Adipocyte (in vitro differentiated cells): ENCODE measurements at places on chromosomes 6 and 20.
A peak's percentile ranks its signal among the peaks of the same experiment; 100 is the strongest.

DNA sequence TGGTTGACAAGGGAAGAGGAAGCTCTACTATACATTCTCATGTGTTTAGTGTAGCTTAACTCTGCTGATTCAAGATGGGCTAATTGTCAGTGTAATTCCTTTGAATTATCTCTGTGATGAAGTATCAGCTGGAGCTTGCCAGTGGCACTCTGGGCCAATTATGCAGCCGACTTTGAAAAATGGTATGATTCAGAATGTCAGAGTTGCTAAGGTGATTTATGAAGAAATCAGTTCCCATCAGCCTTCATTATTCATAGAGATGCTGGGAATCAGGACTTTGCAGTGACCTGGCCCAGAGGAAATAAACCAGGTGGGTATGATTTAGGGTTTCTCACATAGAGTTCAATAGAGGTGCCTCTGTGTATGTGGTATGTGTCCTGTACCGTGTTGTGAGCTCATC, 33.4 kb downstream of the KCNS1 start:
- DNase-seq: no peak

DNA sequence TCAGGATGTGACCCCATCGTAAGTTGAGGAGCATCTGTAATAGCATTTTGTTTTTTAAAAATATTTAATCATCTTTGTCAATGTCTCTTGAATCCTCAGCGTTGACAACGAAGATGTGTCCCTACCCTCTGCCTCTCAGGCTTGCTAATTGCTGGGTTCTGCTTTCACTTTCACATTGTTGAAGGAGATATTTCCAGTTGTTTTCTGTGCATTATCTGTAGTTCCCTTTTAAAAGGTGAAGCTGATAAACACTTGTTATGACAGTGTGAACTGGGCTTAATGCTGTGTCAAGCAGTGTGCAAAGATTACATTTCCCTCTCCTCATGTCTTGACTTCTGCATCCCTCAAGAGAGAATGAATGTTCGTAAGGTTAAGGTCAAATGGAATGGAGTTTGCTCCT, 54.9 kb downstream of the CSE1L start:
- DNase-seq: peak; percentile 13

DNA sequence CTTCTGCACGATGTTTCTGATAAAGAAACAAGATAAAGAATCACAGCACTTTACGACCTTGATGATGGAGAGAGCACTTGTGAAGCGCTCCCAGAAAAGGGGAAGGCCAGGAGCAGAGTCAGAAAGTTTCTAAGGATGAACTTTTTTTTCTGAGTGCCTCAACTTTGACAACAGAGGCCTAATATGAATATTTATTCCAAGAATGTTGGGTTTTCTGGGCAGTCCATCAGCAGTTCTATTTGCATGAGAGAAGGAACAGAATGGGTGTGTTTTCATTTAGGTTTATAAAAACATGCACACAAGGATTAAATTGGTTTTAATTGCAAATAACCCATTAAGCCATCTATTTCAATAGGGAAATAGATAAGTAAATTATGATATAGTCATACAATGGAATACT, 204.9 kb downstream of the SIM1 start:
- DNase-seq: no peak

GRCh38 chr6:69861986-69862385, 4.4 kb upstream of the COL19A1 start:
- DNase-seq: no peak

GRCh38 chr6:150765067-150765764, 100.3 kb upstream of the MTHFD1L start:
- DNase-seq: no peak

- DNase-seq: peak; percentile 49
Measured at GRCh38 chr6:122322824-122323223, 76.6 kb upstream of the HSF2 start.

DNA sequence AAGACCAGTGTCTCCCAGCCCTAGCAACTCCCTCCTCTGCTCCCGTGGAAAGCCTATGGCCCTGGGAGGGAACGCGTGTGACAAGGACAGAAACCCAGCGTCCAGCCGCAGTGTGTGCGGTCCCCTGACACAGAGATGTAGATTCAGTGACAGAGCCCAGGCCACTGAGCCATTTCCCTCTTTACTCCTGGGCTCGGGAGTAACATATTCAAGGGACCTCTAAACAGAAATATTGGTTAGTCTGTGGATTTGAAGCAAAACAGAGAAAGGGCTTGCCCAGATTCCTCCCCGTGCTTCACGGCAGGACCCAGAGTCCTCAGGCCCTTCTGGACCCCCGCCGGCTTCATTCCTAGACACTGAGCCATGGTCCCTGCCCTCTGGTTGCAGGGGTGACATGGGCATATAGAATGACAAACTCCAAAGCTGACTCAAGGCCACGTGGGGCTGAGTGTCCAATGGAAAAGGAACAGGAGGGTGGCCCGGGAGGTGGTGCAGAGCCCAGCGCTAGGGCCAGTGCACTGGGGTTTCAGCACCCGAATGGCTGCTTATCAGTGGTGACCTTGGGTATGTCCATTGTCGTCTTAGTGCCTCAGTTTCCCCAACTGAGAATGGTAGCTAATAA, 248.2 kb downstream of the QKI start:
- no peak for DNase-seq

GRCh38 chr6:125919618-125920017, 37.0 kb upstream of the HINT3 start:
- no peak for DNase-seq

DNA sequence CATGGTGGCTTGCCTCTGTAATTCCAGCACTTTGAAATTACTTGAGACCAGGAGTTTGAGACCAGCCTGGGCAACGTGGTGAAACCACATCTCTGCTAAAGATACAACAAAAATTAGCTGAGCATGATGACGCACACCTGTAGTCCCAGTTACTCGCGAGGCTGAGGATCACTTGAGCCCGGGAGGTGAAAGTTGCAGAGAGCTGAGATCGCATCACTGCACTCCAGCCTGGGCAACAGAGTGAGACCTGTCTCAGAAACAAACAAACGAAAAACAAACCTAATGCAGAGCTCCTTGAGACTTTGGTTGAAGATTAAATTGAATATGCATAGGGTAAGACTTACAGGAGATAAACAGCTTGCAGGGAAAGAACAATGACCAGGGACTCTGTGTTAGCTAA, 80.8 kb downstream of the SCAF8 start:
- DNase-seq: no peak

DNA sequence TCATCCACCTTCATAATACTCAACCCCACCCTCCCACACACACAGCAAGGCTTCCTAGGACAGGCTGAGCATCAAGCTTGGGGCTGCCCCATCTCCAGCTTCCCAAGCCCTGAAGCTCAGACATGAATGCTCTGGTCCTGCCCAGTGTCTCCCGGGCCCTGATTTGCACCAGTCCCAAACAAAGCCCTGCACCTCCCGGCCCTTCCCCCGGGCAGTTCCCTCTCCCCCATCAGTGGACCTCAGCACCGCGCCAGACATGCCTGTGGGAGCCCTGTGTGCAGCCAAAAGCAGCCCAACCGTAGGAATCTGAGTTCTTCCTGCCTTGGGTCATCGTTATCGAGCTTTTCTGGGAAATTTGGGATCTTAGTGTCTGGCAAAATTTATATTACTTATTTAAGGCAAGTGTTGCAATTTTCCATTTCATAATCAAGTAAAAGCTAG, 63.5 kb downstream of the THBS2 start:
- DNase-seq: peak; percentile 98

- DNase-seq: no peak
Measured at GRCh38 chr6:148383658-148384368, 41.2 kb downstream of the SASH1 start.

DNA sequence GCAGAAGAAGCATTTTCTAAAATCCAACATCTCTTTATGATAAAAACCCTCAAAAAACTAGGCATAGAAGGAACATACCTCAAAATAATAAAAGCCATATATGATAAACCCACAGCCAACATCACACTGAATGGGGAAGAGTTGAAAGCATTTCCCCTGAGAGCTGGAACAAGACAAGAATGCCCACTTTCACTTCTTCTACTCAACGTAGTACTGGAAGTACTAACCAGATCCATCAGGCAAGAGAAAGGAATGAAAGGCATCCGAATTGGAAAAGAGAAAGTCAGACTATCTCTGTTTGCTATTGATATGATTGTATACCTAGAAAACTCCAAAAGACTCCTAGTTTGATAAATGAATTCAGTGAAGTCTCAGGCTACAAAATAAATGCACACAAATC, 7.9 kb upstream of the CDK19 start:
- no peak for DNase-seq

DNA sequence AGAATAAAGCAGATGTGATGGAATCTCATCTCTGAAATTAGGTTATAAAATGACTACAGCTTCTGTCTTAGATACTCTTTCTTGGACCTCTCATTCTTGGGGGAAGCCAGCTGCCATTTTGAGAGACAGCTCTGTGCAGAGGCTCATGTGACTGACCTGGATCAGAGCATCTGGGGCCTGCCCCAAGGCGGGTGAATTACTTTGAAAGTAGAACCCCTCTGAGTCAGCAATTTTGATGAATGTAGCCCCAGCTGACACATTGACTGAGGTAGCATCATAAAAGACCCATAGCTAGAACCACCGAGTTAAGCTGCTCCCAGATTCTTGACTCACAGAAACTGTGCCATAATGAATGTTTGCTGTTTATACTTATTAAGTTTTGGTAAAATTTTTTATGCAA, 124.5 kb downstream of the THEMIS start:
- no peak for DNase-seq

DNA sequence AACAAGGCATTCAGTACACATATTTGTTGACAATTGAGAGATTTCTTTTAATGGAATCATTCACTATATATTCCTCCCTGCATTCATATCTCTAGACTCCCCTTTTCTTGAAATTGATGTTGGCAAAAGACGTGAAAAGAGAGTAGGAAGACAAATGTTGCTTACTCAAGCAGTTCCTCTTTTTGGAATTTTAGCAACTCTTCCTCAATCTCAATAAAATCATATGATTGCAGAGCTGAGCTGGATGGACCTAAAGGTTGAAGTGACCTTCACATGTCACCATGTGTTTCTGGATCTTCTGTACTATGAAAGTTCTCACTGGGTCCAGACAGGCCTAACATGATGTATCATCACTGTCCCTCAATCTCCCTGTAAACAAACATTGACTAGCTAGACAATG, 18.6 kb downstream of the ADGRF1 start:
- no peak for DNase-seq

GRCh38 chr6:41011673-41012072, 27.3 kb downstream of the UNC5CL start:
- no peak for DNase-seq

- DNase-seq: no peak
Measured at GRCh38 chr6:166382500-166382932, 224 bp downstream of the MPC1 start.

DNA sequence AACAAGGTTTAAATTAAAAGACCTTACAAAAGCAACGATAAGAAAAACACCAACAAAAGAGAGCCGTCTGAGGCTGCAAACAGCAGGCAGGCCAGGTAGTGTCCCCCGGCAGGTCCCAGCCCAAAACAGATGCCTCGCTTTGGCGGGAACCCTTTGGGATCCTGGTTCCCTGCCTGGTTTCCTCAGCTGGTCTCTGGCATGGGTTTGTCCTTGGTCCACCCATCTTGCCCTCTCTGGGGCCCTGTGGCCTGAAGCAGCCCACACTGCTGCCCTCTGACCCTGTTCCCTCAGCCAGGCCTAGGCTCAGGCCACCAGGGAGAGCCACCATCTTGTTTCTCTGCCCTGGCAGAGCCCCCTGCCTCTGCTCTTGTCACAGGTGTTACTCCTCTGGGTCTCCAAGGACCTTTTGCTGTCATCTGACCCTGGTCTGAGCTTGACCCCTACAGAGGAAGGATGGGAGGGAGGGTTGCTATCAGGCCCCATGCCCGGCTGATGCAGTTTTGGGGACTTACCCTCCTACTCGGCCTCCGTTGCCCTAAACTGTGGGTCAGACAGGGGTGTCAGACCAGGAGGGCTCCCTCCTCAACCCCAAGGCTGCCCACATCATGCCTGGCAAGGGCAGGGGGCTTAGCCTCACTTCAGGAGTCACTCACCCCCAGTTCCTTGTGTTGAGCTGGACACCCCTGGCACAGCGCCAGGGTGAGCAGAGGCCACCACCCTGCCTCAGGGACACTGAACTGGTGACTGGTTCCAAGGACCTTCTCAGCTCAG, 30.6 kb upstream of the GRM4 start:
- DNase-seq: no peak

GRCh38 chr20:20820104-20820503, 107.7 kb upstream of the RALGAPA2 start:
- no peak for DNase-seq

DNA sequence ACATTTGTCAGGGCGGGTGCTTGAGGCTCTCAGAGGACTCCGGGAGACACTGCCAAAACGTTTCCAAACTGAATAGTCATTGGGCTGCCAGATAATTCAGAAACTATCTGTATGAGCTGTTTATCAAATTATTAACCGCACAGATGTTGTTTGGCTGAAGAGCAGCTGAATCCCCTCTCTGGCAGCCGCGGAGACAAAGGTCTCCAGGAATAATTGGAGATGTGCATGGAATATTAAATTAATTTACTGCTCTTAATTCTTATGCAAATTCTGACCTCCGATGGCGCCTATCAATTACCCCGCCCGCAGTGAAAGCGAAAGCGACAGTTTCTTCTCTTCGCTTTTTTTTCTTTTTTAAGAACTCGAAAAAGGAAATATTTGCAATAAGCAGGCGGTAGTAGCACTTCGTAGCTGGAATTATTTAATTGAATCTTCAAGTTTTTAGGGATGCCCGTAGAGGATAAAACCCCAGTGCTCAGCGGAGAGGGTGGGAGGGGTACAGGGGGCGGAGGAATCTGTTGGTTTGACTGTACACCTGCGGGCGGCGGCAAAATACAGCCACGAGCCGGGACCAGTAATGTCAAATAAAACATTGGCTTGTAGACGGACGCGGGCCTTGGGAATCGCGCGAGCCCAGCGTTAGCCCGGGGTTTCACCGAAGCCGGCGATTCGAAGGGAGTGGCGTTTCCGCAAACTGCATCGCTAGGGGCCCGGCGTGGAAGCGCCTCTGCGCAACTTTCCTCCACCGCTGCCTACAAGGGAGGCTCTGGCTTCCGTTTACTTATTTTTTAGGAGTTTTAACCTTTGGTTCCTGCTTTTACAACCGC, 6.2 kb downstream of the LINC00237 start:
- peak; percentile 1 for DNase-seq

GRCh38 chr20:9160757-9161156, 91.9 kb downstream of the PLCB4 start:
- DNase-seq: peak; percentile 38

DNA sequence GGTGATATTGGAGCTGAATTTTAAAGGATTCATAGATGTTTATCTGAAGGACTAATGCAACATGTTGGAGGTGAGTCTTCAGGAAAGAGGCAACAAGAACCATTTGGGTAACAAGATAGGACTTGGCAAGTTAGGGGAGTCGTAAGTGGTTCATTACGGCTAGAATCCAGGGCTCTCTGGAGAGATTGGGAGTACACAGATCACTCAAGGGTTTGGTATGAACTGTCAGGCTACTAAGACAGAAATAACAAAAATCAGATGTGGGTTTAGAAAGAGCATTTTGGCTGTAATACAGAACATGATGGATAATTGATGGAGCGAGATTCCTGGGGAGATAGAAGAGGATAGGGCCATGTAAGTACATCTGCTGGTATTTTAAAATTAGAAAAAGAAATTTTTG, 86.3 kb upstream of the ESR1 start:
- peak; percentile 22 for DNase-seq

GRCh38 chr20:4011226-4011975, 4.0 kb downstream of the RNF24 start:
- no peak for DNase-seq
